ENCODE measurements at places on chromosomes 11 and 22.

- no peak for DNase-seq
Measured at GRCh38 chr11:113241636-113242054, 72.7 kb upstream of the TTC12 start.

- DNase-seq: no peak
Measured at GRCh38 chr11:48107188-48107704, 109.4 kb upstream of the OR4B1 start.

GRCh38 chr22:38218661-38219622, 17.1 kb downstream of the MAFF start:
- DNase-seq: no peak

DNA sequence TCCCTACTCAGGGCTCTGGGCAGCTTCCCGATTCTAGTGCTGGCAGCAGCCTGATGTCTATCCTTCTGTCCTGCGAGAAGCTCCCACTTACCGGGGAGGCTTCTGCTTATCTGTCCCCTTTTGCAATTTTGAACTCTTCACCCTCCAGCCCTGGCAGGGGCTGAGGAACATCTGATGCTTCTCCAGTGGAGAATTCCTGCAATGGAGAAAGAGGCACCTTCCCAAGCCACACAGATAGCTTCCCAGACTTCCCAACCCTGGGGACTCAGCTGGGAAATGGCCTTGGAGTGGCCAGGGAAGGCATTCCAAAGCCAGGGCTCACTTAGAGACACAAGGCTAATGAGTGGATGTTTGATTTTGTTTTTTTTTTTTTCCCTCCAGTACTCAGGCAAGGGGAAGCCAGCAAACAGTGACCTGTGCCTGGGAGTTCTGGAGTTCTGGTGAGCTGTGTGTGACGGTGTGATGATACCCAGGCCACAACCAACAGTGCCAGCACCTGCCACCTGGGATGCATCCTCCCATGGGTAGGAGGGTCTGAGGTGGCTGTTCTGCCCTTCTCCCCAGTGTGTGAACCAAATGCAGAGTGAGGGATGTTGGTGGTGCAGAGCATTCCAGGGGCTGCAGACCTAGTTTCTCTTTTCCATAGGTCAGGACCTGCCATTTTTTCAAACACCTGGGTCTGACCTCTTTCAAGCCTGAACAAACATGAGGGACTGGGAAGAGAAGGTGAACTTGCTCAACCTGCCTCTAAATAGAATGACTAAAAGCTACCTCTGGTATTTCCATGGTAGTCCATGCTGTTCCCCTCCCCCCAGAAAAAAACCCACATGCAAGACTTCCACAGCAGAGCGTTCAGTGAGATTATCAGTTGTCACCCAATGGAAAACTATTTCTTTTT, 95.1 kb downstream of the CCDC81 start:
- DNase-seq: no peak

- no peak for DNase-seq
Measured at GRCh38 chr11:108340973-108341372, 118.1 kb downstream of the ATM start.

DNA sequence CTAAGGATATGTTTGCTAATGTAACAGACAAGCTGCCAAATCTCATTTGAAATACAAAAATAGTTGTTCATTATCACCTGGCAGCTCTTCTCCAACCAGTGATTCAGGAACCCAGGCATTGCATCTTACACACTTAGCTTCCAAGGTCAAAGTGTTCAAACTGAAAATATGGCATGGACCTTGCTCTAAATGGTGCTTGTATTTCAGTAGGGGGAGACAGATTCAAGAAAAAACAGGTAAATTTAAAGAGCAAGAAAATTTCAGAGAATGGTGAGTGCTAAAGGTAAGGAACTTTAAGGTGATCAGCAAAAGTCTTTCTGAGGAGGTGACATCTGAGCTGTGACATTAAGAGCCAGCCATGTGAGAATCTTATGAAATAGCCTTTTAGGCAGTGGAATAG, 82.8 kb upstream of the E2F8 start:
- DNase-seq: no peak

DNA sequence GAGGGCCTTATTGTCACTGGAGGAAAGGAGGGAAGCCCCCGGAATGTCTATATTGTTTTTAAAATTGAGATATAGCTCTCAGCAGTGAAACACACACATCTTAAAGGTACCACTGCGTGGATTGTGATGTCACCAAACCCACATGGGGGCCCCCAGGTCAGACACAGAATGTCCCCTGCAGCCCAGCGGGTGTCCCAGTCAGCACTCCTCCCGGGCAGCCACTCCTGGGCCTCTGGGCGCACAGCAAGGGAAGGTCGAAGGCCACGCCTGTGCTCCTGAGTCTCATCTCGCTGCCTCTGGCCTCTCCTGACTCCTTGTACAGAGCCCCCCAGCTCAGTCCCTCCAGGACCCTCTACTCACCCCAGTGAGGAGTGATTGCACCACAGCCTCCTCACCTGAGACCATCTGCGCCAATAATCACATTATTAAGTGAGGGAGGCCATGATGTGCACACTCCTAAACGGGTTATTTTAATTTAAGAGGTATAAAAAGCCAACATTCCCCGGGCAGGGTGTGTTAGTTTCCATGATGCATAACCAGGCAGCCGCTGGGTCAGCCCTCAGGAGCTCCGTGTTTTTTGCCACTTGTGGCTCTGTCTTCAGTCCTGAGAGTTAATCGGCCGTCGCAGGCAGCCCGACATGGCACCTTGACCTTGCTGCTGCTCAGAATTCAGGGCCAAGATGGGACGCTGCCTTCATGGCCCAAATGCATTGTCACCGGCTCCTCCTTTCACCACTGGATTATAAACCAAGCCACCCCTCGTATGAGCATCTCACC, 1089.3 kb downstream of the BRD1 start:
- DNase-seq: no peak

DNA sequence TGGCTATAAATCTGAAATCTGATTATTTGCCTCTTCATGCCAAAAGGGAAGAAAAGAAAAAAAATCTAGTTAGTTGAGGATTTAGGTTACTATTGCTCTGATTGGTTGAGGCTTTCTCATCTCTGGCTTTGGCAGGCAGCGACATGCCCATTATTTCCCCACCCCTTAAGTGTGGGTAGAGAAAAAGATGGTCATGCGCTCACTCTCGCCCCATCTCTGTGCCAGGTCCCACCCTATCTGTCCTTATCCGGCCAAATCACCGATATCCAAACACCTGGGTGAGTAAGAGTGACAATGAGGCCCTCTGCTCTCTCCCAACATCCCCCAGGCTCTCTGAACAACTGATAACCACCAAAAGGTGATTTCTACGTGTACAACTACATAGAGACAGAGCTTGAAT, 31.2 kb upstream of the SNX19 start:
- DNase-seq: no peak

GRCh38 chr22:48749555-48750227, 1078.0 kb downstream of the BRD1 start:
- DNase-seq: no peak

- DNase-seq: peak; percentile 23
Measured at GRCh38 chr22:42648368-42649245, 585 bp downstream of the CYB5R3 start.

GRCh38 chr22:35842954-35843353, 125.3 kb downstream of the APOL5 start:
- no peak for DNase-seq

- no peak for DNase-seq
Measured at GRCh38 chr11:65506290-65506771, 7.5 kb downstream of the MALAT1 start.

GRCh38 chr22:30640839-30641430, 5.4 kb downstream of the SLC35E4 start:
- DNase-seq: no peak

GRCh38 chr11:25068451-25068850, 571.6 kb downstream of the LUZP2 start:
- DNase-seq: no peak

DNA sequence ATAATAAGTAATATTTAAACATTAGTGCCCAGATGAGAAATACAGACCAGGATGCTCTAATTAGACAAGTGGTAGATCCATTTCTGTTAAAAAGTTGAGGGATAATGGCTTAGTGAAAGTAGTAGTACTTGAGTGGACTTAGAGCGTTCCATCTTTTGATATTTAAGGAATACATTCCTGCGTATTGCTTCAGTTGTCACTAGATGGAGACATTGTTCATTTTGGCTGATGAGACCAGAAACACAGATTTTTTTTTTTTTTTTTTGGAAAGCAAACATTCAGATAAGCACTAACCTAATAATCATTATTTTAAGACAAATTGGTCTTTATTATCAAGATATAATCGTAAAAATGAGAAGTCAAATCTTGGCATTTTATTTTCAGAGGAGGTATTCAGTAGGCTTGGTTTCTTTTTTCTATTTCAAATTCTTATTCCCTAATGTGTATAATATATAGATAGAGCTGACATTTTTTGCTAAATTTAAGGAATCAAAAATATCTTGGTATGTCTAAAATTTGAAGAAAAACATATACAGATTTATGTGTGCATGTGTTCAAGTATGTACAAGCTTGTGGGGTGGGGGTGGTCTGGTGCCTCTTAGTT, 92.9 kb downstream of the DYNC2H1 start:
- DNase-seq: no peak

DNA sequence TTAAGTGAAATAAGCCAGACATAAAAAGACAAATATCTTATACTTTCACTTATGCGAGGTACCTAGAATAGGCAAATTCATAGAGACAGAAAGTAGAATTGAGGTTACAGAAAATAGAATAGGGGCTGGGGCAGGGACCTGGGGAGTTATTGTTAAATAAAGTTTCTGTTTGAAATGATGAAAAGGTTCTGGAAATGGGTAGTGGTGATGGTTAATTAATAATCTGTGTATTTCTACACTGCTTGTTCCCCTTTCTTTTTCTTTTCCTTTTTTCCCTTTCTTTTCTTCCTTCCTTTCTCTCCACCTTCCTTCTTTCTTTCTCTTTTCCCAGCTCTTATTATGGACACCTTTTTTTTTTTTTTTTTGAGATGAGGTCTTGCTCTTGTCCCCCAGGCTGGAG, 2.8 kb downstream of the NAALADL1 start:
- DNase-seq: no peak

DNA sequence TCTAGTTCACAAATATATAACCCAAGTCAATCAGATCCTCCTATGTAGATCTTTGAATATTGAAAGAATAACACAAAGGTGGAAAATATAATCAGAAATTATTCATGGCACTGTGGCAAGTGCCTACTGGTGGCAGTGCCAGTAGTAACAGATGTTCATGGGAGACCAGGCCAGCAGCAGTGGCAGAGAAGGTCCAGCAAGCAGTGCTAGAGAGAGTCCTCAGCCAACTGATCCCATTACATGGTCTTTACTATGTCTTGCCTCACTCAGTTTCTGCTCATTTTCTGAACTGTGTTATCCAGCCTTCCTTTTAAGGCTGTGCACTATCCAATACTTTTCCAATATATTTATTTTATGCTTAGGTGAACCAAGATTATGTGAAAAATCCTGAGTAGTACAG, 124.9 kb downstream of the MRTFA start:
- no peak for DNase-seq

DNA sequence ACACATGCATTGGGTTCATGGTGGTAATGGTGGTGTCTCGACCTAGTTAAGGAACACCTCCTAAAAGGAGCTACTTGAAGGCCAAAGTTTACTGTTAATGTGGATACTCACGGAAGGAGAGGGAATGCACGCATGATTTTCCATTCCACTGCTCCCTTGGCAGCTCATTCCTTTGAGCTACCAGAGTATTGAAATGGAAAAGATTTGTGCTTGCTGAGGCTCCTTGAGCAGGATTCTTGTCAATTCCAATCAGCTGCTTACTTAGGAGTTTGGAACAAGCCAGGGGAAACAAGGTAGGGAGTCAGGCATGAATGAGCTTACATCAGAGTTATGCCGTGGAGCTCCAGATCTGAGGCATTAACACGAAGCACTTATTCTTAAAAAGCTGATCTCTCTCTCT, 108.8 kb downstream of the GRIA4 start:
- DNase-seq: no peak

- no peak for DNase-seq
Measured at GRCh38 chr11:87574193-87574592, 536.5 kb downstream of the TMEM135 start.

DNA sequence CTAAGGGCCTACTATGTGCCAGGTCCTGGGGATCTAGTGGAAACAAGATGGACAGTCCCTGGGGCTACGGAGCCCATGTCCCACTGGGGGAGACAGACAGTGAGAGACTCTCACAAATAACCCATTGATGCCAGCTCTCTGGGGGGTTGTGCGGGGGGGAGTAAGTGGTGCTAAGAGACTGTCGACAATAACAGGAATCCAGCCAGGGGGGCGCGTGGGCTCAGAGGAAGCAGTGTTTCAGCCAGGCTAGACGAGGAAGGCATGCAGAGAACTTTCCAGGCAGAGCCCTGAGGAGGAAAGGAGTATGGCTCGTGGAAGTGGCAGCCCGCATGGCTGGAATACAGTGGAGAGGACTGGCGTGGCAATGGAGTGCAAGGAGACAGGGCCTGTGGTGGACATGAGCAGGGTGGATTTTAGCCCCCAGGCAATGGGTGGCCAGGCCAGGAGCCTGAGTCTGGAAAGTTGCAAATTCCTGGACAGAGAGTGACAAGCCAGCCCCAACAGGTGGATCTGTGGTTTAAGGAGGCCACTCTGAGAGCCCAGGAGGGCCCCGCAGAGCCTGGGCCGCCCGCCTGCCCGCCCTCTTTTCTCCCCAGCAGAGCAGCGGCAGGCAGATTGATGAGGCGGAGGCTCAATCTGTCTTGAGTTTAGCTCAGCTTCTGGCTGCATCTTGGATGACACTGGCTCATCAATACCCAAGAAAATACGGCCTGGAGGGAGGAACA, 40.0 kb upstream of the TCF20 start:
- no peak for DNase-seq

GRCh38 chr11:36601155-36601554, 3.1 kb upstream of the RAG2 start:
- DNase-seq: no peak

DNA sequence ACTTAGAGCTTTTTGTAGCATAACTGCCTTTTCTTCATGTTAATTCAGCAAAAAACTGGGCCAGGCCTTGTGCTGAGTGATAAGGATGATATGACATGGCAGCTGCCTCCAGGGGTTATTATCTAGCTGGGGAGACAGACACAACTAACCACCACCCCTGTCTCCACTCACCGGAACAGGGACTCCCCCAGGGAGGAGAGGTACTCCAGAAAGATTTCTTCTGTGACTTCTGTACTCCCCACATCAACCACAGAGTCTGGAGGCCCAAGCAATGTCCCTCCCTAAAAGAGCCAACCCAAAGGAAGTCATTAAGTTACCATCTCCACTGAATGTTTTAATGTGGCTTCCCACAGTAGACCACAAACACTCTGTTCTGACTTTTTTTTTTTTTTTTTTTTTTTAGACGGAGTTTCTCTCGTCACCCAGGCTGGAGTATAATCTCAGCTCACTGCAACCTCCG, 14.3 kb upstream of the PMM1 start:
- no peak for DNase-seq

DNA sequence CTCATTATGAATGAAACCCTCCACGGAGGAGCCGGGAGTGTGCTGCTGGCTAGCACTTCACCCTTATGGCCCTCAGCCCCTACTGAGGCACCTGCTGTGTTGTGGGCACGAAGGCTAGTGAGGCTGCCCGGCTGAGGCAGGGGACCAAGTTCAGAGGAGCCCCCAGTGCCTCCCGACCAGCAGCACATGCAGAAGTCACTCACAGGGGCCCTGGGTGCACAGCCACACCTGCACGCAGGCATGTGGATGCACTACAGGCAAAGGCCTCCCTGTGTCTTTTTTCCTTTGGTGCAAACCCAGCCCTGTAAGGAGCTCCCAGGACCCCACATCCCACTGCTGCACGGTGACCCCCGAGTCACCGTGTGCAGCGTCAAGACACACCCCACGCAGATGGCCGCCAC, 261.5 kb downstream of the BRD1 start:
- no peak for DNase-seq

All from activated T-cell treated with anti-CD3 and anti-CD28 coated beads for 4 hours (primary cell).